Stimulated activated CD4-positive, alpha-beta T cell treated with anti-CD3 and anti-CD28 coated beads, Interleukin-15, amount 100 ng/mL, for 1 hour (primary cell): ENCODE measurements at places on chromosomes 1 and 21.

DNA sequence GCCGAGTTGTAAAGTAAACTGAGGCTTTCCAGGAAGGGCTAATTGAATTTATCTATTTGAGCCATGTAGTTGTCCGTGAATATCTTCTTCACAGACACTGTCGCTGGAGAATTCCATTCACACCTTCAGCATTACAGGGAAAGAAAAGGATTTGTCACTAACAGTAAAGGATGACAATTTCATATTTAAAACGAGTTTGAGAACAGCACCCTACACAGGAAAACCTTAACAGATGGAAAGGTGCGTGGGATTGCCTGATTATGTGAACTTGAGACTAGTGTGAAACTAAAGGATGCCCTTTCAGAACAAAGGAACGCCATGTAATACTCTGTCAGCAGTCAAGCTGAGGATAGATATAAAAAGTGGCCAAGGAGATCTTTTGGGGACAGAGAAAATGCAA, 492.5 kb upstream of the ADGRL2 start:
- no peak for DNase-seq

GRCh38 chr1:40740039-40740996, 43.3 kb upstream of the KCNQ4 start:
- DNase-seq, result no peak

DNA sequence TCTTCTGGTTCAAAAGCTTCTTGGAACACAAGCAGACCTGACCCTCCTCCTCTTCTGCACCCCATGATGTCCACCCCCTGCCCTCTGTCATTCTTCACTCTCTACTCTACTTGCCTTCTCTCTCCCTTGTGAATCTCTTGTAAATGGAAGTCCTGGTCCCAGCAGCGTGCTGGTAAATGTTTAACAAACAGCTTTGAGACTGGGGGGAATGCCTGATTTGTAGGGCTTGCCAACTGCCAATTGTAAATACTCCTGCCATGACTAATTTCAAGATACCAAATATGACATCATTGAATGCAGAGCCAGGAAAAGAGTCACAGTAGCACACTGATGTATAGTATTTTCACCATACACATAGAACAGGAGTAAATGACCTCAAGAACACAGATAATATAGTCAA, 40.9 kb upstream of the LRRN2 start:
- DNase-seq, result no peak

- no peak for DNase-seq
Measured at GRCh38 chr1:199791495-199791894, 236.0 kb upstream of the NR5A2 start.

DNA sequence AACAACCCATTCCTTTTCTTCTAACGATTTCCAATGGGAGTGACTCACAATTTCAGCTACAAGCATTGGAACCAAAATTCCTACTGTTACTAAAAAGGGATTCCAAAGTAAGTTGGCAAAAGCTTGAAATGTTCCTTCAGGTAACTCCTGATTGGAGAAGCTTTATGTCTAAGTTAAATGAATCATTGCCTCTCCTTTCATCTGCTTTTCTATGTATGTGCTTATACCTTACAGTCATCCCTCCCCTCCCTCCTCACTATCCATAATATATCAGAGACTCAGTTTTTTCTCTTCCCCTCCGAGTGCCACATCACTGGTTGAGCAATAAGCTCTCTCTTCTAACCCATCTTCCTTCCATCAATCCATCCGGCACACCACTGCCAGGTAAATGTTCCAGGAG, 86.8 kb downstream of the TIAM1 start:
- DNase-seq, result no peak

GRCh38 chr1:30511563-30511962, 211.8 kb downstream of the MATN1 start:
- DNase-seq, result no peak

DNA sequence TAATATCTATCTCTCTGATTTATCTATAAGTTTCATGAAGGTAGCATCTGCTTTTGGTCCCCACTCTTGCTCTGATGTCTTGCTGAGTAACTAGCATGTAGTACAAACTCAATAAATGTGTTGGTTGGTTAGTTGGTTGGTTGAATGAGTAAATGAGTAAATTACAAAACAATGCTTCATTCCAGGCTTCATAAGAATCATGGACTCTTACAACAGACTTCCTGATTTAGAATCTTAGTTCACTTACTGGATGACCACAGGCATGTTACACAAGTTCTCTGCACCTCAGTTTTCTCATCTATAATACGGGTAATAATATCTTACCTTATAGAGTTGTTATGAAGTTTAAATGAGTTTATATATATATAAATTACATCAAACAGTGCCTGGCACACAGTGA, 98.6 kb downstream of the ZNF281 start:
- no peak for DNase-seq

DNA sequence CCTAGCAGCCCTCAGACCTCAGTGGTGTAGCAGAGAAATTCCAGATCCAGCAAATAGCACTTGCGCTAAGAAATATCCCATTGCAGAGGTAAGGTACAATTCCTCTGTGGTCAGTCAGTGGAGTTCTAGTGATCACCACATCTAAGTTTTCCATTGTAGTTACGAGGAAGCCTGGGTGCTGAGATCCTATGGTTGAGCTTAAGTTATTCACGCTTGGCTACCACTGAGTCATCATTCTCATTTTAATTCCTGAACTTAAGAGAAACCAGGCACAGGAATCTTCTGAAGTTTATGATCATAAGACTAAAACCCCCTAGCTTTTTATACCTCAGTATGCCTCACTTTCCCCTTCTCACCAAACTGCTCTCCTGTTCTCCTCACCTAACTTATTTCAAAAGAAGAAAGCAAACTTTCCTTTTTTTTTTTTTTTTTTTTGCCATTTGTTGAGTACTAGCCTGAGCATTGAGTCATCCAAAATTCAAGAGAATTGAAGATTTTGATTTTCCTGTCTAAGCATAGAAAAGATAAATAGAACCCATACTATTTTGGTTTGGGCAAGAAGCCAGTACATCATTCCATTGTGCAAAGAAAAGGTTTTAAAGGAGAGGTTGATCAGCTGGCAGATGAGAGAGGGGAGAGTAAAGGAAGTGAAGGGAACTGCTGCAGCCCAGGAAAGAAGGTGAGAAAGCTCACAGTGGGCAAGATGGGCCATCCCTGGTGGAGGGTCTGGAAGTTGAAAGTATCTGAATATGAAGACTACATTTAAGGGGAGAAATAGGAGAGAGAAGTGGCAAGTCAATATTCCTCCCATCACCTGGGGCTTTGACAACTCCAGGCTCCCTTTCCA, 39.9 kb downstream of the SERBP1 start:
- DNase-seq, result no peak

DNA sequence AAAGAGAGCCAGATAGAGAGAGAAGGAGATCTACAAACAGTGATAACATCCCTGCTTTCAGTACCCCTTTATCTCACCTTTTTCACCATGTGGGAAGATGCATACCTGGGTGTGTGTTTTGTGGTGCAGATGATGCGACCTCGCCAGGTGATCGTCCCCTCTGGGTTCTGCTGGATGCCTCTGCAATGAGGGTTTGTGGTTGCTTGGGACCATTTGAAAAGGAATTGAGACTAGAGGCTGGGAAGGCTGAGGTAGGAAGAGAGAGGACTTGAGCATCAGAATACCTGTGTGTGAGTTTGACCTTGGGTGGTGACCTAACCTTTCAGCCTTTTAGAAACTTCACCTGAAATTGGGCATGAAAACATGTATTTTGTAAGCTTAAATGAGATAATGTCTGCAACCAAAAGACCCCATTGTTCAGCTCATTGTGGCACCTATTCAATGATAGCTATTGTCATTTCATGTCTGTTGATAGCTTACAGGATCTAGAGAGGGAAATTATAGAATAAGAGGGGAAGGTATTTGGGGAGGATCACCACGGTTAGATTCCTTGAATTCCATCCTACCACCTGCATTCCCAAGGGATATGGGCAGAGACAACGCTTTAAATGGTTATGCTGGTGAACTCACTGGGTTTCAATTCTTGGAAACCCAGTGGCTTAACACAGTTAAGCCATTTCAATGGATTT, 125.7 kb downstream of the IGSF21 start:
- DNase-seq, result no peak

GRCh38 chr1:155929057-155929456, 5.2 kb downstream of the KHDC4 start:
- DNase-seq, result no peak

- DNase-seq, result no peak
Measured at GRCh38 chr1:212089560-212090163, 54.1 kb downstream of the DTL start.

DNA sequence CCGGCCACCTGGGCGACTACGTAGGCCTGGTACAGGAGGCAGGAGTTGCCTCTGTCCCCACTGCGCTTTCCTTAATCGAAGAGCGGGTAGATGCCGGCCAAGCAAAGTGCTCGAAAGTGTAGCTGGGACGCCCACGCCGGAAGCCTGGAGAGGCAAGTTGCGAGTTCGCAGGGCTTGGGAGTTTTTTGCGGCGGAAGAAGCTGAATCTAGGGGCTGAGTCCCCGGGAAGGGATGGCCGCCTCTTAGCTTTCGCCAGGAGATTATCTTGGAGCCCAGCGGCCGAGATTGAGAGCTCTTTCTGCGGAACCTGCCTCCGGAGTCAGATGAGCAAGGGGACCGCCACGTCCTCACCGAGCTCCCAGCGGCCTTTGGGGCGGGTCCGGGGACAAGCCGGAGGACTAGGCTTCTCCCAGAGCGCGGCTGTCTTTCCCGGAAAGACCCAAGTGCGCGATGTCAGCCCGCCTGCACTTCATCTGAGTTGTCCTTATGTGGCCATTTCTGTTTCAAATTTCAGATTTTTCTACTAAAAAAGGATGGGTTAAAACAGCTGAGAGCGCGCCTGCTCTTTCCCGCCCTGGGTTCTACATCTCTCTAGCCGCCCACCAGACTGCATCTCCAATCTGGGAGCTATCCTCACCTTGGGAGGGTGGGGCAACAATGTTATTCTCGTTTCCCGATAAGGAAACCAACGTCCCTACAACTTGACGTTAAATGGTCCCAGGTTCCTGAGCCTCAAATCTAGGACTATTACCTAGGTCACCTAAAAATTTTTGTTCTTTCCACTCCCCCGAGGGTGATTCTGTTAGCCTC, 12.4 kb upstream of the TBX15 start:
- DNase-seq, result no peak

GRCh38 chr1:220958234-220958633, 79.0 kb downstream of the HLX start:
- no peak for DNase-seq

DNA sequence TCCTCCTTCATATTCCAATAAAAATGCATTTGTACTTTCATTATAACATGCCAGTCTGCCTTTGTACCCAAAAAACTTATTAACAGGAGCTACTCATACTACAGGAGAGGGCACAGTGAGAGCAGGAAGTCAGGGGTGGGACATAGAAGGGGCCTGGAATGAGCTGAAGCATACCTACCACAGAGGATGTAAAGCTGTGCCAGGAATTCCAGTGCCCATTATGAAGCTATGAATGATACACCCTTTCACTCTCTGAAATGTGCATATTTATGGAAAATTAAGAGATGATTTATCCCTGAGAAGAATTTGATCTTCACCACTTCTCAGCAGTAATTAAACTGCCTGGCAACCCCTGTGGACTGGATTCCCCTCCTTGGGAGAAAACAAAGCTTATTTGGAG, 65.8 kb downstream of the ATP5PO start:
- no peak for DNase-seq

DNA sequence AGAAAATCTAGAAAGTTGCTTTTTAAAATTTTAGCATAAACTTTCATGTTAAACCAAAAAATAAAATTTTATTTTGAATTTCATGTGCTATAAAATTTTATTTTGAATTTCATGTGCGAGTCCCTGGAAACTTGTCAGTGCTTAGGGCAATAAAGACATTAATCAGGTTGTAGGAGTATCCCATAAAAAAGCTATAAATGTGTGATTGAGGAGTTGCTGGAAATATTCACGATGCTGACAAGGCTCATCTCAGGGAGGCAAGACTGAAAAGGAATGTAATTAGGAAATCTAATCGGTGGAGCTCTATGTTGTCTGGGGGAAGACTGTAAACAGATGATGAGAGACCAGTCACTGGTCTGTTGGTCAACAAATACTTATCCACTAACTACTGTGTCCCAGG, 117.9 kb downstream of the LRIG2 start:
- no peak for DNase-seq

- DNase-seq, result no peak
Measured at GRCh38 chr21:15224346-15225086, 159.7 kb upstream of the NRIP1 start.
